ENCODE measurements at places on chromosomes 1 and 21.

GRCh38 chr1:170692866-170693575, 29.1 kb downstream of the PRRX1 start:
- DNase-seq, result no peak

DNA sequence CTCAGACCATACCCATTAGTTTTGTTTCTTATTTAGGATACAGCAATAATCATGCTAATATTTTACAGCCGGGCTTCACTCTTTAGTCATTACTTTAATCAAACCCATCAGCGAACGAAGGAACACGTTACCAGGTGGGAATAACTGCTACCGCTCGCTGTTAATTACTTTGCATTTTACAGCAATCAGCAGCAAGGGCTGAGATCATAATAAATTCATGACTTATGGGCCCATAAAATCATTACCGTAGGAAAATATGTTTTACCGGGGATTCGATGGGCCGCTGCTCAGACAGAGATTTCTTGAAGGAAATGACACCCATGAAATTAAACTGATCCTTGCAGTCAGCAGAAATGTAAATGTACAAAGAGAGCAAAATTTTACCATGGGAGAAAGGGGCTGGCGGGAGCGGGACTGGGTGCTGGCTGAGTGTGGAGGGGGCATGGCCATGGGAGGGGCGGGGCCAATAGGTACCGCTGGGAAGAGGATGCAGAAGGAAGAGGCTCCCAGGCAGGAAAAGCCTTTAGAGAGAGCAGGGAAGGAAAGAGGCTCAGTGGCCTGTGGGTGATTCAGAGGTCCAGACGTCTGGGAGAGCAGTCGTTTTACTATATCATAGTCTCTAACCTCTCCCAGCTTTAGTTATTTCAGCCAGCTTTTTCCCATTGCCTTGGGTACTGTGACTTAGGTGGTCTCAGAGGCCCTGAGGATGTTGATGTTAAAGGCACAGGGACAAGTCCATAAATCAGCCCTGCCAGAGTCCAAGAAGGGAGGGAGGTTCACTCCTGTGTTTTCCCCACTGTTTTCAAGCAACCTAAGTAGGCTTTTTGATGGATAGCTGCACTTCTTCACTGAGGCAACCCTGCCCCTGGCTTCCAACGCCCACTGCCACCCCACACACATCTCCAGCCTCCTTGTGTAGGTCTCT, 258.9 kb downstream of the SEC16B start:
- no peak for DNase-seq

DNA sequence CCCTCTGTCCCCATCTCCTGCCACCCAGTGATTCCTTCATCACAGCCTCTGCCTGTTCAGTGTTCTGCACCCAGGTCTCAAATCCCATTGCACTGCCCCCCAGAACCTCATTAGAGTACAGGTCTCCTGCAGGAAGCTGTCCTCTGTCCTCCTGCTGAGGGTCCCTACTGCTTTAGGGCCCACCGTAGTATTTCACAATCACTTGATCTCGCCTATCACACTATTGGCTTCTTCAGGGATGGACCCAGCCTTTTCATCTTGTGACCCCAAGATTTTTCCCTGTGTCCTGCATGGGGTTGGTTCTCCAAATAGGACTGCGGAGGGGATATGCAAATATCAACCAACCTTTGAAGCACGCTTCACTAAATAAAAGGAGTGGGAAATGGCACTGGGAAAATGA, 331.1 kb upstream of the AJAP1 start:
- DNase-seq, result no peak

DNA sequence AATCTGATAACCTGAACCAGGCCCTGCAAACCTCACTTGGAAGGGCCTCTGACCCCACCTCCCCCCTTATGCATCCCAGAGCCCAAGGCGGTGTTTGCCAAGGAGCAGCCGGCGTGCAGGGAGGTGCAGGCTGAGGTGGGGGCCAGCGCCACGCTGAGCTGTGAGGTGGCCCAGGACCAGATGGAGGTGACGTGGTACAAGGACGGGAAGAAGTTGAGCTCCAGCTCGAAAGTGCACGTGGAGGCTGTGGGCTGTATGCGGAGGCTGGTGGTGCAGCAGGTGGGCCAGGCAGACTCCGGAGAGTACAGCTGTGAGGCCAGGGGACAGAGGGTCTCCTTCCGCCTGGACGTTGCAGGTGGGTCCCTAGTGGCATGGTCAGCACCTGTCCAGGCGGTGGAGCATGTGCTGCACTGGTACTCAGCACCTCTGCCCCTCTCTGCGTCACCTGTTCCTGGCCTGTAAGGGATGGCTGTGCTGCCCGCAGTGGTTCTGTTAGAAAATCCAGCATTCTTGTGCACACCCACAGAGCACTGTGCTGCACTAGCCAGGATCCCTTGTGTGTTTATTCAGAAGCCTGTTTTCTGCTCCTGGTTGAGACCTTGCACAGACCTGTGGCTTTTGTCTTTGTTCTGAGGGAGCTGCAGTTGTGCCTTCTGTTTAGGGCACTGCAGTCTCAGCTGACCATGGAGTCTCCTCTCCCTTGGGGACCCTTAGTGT, 11.6 kb downstream of the OBSCN start:
- DNase-seq, result no peak

GRCh38 chr1:164563721-164564360, 4.9 kb downstream of the PBX1 start:
- no peak for DNase-seq

All from T47D (cell line).